PC-9 (cell line): ENCODE measurements at places on chromosomes 2 and 18.

DNA sequence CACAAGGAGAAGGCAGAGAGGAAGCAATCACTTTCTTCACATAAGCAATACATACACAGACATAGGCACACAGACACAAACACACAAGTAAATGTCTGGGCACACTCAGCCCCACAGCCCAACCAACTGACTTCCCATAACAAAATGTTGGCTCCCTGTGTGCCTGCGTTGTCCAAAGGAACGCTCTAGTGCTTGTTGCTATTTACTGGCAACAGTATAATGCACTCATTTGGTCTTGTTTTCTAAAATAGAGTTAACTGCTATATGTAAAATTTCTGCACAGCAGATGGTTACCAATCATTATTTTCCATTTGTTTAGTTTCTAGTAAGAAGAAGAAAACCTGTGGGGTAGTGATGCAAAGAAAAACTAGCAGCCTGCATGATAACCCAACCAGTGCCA lies 16.5 kb downstream of the FIGN start:
- no peaks in the 10 kb centered on the region for H3K36me3 ChIP-seq
- no peak for DNase-seq
- H3K4me3 ChIP-seq: no peak overlapping the region
- H3K4me1 ChIP-seq: no peaks in the 10 kb centered on the region
- H3K27me3 ChIP-seq: no peaks in the 10 kb centered on the region

- H3K4me1 ChIP-seq: no peaks in the 10 kb centered on the region
- H3K27ac ChIP-seq: no peak overlapping the region
- H3K27me3 ChIP-seq: no peaks in the 10 kb centered on the region
- DNase-seq: no peak
- H3K36me3 ChIP-seq: no peaks in the 10 kb centered on the region
These were observed 159.6 kb downstream of the RND3 start for GRCh38 chr2:150327564-150328489.

- H3K4me3 ChIP-seq: peak within 1 kb of the TSS; percentile 68
- H3K36me3 ChIP-seq: peaks cover 15% of the 10 kb centered on the region; the same call in 1 of the 2 replicates
- peak; percentile 91 for DNase-seq
- H3K27me3 ChIP-seq: no peaks in the 10 kb centered on the region
These were observed at the start of gene TAF1B for GRCh38 chr2:9843229-9844035. TAF1B (plus strand) TSS chr2:9843474; CDS start chr2:9843542, 68 bp downstream.

DNA sequence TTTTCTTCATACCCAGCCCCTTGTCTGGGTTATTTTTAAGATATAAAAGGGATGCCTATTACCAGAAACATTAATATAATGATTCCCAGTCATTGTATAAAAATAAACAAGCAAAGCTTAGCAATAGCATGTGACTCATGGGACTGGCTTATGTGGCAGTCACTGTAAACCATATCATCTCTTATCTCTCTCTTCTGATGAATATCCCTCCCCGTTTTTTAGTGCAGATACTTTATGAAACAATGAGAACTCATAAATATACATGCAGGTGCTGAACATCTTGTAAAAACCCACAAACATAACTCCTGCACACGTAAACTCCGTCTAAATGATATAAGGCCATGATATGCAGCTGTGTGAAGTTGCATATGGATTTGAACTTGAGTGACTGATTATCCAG lies 154.9 kb downstream of the MGAT5 start:
- no peaks in the 10 kb centered on the region for H3K27me3 ChIP-seq
- no peaks in the 10 kb centered on the region for H3K36me3 ChIP-seq
- no peak overlapping the region for H3K4me3 ChIP-seq
- no peak overlapping the region for H3K27ac ChIP-seq

DNA sequence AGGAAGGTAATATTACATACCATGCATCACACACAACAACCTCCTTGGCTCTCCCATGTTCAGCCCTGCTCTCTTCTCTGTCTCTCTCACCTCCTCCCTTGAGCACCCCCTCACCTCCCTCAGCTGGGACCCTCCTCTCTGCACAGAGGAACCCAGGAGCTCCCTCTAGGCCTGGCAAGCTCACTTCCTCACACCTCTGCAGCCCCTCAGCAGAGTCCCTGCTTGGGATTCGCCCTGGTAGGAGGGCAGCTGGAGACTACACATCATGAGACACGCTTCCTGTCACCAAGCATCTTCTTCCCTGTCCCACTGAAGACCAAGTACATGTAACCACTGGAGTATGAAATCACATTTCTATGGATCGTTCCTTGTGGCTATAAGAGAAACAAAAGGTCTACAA lies 51.0 kb downstream of the ADD2 start:
- no peak for DNase-seq
- no peaks in the 10 kb centered on the region for H3K4me1 ChIP-seq
- peaks cover 35% of the 10 kb centered on the region for H3K27me3 ChIP-seq
